ENCODE measurements at places on chromosomes 6 and 20.

- no peak for DNase-seq
- no peak overlapping the region for H3K4me3 ChIP-seq
- H3K36me3 ChIP-seq: peaks cover 3% of the 10 kb centered on the region
- no peak overlapping the region for H3K27ac ChIP-seq
- peaks cover 5% of the 10 kb centered on the region for H3K27me3 ChIP-seq
Observed at GRCh38 chr6:14478381-14479225, 361.0 kb downstream of the CD83 start.

DNA sequence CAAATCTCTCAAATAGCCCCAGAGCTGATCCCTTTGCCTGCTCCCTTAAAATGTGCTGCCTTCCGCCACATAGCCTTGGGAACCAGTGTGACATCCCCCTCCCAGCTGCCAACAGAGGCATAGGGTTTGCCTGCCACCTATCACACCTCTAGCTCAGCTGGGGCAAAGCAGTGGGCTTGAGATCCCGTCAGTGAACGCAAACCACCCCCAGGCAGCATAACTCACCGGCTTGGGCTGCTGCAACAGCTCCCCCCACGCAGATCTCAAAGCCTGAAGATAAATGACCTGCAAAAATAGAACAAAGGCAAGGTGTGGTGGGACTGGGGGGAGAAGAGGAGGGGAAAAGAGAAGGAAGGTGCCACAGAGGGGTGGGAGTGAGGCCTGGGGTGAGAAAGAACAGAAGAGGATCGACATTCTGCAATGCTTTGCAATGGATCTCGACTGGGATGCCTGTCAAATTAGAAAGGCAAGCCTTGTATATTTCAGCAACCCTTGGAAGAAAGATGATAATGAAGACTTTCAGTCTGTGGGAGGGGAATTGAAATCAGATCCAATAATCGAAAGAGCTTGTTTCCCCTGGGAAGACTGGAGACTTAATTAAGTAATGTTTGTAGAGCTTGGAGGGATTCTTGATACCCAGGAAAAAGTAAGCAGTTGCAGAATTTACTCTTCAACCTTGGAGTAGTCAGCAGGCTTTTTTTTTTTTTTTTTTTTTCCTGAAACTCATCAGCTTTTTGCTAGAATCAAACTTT is 1.3 kb downstream of the PDYN start:
- H3K4me1 ChIP-seq: no peaks in the 10 kb centered on the region
- no peaks in the 10 kb centered on the region for H3K36me3 ChIP-seq
- H3K27me3 ChIP-seq: peaks cover 90% of the 10 kb centered on the region
- no peak overlapping the region for H3K27ac ChIP-seq
- no peak for DNase-seq
- no peak overlapping the region for H3K4me3 ChIP-seq

DNA sequence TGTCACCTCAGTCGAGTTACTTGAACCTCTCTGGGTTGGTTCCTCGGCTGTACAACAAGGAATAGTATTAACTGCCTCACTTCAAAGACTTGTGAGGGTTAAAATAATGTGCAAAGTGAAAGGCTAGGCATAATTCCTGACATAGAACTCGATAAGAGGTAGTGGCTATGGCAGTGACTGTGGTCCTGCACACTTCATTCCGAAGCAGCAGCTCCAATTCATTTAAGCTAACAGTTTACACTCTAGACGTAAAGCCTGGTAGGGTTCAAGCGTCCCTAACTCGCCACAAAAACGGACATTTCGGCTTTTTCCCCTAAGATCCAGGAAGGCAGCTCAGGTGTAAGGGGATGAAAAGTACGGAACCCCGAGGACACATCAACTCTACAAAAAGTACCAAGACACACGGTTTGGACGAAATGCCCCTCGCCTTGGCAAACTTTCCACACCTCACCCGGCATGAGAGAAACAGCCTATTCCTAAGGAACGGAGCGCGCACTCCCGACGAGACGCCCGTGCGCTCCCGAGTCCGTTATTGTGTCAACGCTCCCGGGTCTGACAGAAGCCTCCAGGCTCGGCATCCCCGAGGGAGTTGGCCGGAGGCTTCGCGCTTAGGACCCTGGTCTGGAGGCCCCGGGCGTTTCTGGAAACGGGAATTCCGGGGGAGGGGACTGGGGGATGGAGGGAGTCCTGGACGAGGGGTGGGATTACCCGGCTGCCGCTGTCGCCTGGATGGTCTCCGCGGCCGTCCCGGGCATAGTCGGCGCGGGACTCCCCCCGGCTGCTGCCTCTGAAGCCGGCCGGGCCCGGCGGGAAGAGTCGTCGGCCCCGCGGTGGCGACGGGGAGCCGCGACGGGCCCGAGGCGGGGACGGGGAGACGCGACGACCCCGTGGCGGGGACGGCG is 937 bp downstream of the ZNF318 start:
- peak overlapping the region; percentile 87 for H3K27ac ChIP-seq
- H3K27me3 ChIP-seq: no peaks in the 10 kb centered on the region
- peak overlapping the region; percentile 83 for H3K4me3 ChIP-seq

DNA sequence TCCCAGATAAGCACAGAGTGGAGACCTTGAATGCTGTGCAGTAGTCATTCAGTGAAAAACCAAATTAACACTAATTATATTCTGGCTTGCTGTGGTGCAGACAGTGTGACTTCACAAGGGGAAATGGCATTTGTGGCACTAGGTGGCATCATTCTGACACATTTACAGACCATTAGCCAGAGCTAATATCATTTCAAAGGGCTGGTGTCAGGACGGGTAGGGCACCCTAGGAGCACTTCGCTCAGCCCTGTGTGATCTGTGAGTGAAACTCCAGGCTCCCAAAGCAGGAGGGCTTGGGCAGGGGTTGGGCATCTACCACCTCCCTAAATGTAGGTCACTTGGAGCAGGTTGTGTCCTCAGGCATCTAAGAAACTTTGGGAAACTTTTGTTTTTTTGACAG is 555.8 kb downstream of the PKHD1 start:
- H3K36me3 ChIP-seq: no peaks in the 10 kb centered on the region
- no peak for DNase-seq
- no peak overlapping the region for H3K4me3 ChIP-seq

DNA sequence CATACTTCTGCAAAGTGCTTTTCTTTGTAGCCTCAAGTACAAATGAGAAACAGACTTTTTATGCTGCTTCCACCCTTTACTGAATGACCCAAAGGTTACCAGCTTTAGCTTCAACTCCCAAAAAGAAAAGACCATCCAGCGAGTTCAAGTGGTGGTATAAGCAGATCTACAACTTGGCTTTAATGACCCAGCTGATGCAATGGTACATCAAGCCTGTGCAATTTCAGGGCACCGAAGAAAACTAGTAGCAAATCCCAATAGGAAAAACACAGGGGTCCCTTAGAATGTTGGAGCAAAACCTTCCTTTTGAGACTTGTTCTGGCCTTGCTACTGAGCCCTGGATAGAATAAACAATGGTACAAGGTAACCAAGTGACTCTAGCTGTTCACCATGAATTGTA is 33.8 kb downstream of the STX7 start:
- H3K36me3 ChIP-seq: peaks cover 4% of the 10 kb centered on the region
- no peak for DNase-seq
- no peaks in the 10 kb centered on the region for H3K27me3 ChIP-seq
- no peak overlapping the region for H3K4me3 ChIP-seq
- no peak overlapping the region for H3K27ac ChIP-seq
- peaks cover 43% of the 10 kb centered on the region for H3K4me1 ChIP-seq

GRCh38 chr6:134081506-134081905 is 29.1 kb upstream of the SLC2A12 start:
- no peak overlapping the region for H3K4me3 ChIP-seq
- H3K36me3 ChIP-seq: no peaks in the 10 kb centered on the region
- no peak for DNase-seq
- peaks cover 3% of the 10 kb centered on the region for H3K4me1 ChIP-seq
- no peaks in the 10 kb centered on the region for H3K27me3 ChIP-seq

- no peak overlapping the region for H3K27ac ChIP-seq
- H3K4me3 ChIP-seq: no peak overlapping the region
- no peaks in the 10 kb centered on the region for H3K27me3 ChIP-seq
- peaks cover 4% of the 10 kb centered on the region for H3K36me3 ChIP-seq
- peaks cover 35% of the 10 kb centered on the region for H3K4me1 ChIP-seq
- no peak for DNase-seq
Observed at GRCh38 chr6:37357288-37357687, 3.5 kb downstream of the RNF8 start.

GRCh38 chr20:34150306-34151000 is 38.4 kb upstream of the EIF2S2 start:
- no peaks in the 10 kb centered on the region for H3K36me3 ChIP-seq
- H3K27ac ChIP-seq: peak overlapping the region; percentile 13
- no peak for DNase-seq
- H3K4me1 ChIP-seq: peaks cover 29% of the 10 kb centered on the region
- no peak overlapping the region for H3K4me3 ChIP-seq

DNA sequence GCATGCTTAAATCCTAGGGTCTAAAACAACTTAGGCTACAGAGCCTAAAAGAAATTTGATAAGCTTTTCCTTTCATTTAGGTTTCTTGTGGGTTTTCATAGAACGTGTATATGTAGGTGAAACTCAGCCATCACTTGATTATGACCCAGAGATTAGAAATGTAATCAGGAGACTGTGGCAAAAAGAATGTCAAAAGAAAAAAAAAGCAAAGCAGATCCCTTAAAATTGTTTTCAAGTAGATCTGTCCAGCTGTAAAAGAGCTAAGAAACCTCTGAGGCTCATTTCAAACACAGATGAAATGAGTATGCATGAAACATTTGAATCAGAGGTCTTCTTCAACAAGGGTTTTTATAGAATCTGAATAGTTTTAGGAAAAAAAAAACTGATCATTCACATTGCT is 341.3 kb upstream of the PRDM1 start:
- H3K36me3 ChIP-seq: no peaks in the 10 kb centered on the region
- DNase-seq: no peak
- no peaks in the 10 kb centered on the region for H3K4me1 ChIP-seq
- H3K4me3 ChIP-seq: no peak overlapping the region
- peaks cover 22% of the 10 kb centered on the region for H3K27me3 ChIP-seq

DNA sequence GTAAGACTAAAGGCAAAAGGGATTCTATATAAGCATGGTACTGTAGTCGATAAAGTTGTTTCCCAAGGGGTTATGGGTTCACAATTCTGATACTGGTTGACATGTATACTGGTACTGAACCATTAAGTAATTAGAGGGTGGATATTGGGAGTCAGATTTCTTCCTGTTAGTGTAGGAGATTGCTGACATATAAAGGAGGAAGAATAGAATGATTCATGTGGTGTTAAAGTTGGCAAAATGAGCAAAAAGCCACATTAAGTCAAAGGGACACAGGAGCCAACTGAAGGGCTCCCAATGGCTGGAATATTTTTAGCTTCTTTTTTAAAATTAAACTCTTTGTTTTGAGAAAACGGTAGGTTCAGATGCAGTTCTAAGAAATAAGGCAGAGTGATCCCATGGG is 161.8 kb upstream of the PRND start:
- H3K27me3 ChIP-seq: peaks cover 27% of the 10 kb centered on the region
- H3K36me3 ChIP-seq: no peaks in the 10 kb centered on the region
- H3K4me1 ChIP-seq: no peaks in the 10 kb centered on the region
- H3K4me3 ChIP-seq: no peak overlapping the region

- peaks cover 23% of the 10 kb centered on the region for H3K4me1 ChIP-seq
- DNase-seq: no peak
- no peak overlapping the region for H3K4me3 ChIP-seq
- no peak overlapping the region for H3K27ac ChIP-seq
- H3K36me3 ChIP-seq: peaks cover 5% of the 10 kb centered on the region
- no peaks in the 10 kb centered on the region for H3K27me3 ChIP-seq
Observed at GRCh38 chr20:17666481-17666880, 15.6 kb downstream of the RRBP1 start.

DNA sequence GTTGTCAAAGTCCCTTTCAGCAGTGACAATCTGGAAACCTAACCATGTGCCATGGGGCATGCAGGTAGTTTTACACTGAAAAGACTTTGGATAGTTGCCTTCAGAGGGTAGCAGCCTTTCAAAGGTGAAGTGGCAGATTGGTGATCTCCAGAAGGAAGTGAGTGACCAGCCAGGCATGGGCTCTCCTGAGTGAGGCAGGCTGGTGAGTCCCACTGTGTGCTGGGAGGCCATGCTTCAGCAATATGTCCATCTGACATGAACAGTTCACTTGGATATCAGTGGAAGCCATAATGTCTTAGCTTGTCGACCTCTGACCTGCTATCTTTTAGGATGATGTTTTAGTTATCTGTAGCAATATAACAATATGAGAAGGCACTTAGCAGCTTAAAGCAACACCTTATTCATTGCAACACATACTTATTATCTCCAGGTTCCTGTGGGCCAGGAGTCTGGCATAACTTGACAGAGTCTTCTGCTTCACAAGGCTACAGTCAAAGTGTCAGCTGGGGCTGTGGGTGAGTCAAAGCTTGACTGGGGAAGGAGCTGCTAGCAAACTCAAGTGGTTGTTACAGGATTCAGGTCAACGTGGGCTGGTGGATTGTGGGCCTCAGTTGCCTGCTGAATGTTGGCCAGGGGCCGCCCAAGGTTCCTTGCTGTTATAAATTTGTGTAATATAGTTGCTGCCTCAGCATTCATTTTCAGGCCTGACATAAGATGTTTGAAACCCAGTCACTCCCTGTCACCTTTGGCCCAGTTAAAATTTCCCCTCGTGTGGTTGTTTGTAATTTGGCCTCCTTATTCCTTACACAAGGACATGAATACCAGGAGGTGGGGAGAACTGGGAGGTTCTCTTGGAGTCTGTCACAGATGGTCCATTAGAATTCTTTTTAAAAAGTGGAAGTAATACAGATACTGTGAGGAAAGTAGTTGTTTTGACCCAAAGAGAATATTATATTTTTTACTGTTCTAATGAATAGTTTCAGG is 100.2 kb downstream of the UST start:
- H3K27me3 ChIP-seq: no peaks in the 10 kb centered on the region
- no peak for DNase-seq
- no peaks in the 10 kb centered on the region for H3K36me3 ChIP-seq

GRCh38 chr6:16754876-16755275 is 6.4 kb downstream of the ATXN1 start:
- DNase-seq: no peak
- H3K36me3 ChIP-seq: peaks cover 9% of the 10 kb centered on the region
- no peaks in the 10 kb centered on the region for H3K27me3 ChIP-seq
- no peak overlapping the region for H3K4me3 ChIP-seq

DNA sequence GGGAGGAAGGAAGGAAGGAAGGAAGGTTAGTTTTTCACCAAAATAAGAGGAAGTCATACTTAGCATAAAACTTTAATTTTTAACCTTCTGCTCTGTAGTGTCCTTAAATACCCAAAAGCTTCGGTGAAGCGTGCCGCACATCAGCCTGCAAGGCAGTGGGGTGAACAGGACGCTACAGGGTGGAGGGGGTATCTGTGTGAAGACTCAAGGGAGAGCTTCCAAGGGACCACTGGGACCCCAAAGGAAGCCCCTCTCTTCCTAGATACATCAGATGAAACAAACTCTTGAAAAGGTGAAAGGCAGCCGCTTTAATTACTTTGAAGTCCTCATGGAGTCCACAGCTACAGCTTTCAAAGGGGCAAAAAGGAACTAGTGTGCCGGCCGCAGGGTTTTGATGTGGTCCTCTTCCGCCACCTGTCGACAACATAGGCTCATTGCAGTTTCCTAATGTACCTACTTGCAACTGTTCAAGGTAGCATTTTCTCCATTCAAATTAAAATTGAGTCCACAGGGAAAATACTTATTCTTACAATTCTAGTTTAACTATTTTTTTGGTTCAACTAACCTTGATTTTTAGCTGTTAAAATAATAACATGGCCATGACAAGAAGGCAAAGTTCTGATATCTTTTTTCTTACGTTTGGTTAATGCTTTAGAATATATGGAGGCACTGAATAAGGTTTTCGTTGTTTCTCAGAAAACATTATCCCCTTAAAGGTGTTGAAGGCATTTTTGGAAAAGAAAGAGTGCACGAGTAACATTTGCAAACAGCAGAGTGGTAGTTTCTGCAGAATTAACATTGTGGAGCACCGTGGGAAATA is 135.0 kb upstream of the RIPOR2 start:
- no peak overlapping the region for H3K4me3 ChIP-seq
- no peak overlapping the region for H3K27ac ChIP-seq
- H3K4me1 ChIP-seq: no peaks in the 10 kb centered on the region

GRCh38 chr20:32209850-32210605 is 2.3 kb downstream of the POFUT1 start:
- H3K4me1 ChIP-seq: peaks cover 35% of the 10 kb centered on the region
- DNase-seq: no peak
- H3K36me3 ChIP-seq: peaks cover 8% of the 10 kb centered on the region
